NCI-H1436 (cell line): ENCODE measurements at places on chromosomes 4 and X.

GRCh38 chr4:98148856-98149255 is 5.6 kb upstream of the STPG2 start:
- peak; percentile 9 for DNase-seq

DNA sequence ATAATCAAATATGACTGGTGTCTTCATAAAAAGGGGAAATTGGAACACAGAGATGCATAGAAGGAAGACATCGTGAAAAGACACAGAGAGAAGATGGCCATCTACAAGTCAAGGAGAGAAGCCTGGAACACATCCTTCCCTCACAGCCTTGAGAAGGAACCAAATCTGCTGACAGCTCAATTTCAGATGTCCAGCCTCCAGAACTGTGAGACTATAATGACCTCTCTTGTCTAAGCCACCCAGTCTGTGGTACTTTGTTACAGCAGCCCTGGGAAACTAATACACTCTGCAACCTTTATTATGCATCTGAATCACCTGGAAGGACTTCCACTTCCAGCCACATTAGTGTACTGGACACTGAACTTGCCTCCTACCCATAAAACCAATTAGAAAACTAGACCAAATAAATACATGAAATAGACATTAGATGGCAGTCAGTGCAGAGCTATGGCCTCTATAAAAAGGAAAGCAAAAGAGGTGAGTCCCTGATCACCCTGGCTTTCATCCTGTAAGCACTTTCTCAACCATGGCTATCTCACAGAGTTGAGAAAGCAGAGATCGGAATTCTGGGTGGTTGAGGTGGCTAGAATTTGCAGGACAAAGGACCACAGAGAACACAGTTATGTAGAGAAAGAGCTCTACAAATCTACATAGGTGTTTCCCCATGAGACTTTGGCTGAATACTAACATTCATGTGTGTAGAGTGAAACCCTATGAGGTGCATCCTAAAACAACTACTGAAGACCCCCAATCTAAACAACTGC is 25.7 kb downstream of the GAB3 start:
- DNase-seq = no peak

- DNase-seq = no peak
Observed at GRCh38 chr4:107693132-107693531, 26.9 kb downstream of the PAPSS1 start.

GRCh38 chrX:65994519-65995506 is 45.1 kb downstream of the VSIG4 start:
- no peak for DNase-seq

- peak; percentile 45 for DNase-seq
Observed at GRCh38 chr4:37767546-37767945, 58.9 kb upstream of the PGM2 start.

GRCh38 chrX:95040104-95040503 is 1366.1 kb downstream of the FAM133A start:
- DNase-seq = no peak

DNA sequence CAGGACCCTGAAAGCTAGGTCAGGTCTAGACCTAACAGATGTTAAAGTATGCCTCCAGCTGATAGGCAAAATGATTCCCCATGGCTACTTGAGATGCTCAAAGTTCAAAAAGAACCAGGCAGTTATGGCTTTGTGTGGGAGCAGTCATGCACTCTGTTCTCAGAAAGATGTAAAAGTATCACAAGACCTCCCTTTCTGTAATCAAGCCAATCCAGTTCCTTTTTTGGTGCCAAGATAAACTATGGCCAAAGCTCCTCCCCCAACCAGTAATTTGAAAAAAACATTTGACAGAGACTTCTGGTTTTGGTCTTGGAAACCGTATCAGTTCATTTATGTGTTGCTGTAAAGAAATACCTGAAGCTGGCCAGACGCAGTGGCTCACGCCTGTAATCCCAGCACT is 340.9 kb downstream of the CHIC1 start:
- DNase-seq = no peak

DNA sequence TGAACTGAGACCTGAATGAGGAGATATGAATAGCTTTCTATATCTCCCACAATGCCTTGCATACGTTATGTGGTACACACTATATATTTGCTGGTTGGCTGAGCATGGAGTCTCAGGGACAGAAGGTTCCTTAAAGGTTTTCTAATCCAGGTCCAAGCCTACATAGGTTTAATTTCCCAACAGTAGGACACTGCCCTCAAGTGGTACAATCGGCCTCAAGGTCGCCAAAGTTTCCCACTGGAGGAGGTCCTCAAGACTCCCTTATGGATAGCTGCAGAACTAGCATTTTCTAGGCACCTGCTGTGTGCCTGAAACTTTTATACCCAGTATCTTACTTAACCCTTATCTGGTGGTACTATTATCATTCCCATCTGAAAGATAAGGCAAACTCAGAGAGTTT is 21.0 kb upstream of the EFNB1 start:
- DNase-seq = no peak

GRCh38 chrX:71664889-71665491 is 2.4 kb upstream of the LOC101059915 start:
- DNase-seq = no peak

- no peak for DNase-seq
Observed at GRCh38 chrX:133674726-133675470, 259.6 kb upstream of the GPC4 start.

DNA sequence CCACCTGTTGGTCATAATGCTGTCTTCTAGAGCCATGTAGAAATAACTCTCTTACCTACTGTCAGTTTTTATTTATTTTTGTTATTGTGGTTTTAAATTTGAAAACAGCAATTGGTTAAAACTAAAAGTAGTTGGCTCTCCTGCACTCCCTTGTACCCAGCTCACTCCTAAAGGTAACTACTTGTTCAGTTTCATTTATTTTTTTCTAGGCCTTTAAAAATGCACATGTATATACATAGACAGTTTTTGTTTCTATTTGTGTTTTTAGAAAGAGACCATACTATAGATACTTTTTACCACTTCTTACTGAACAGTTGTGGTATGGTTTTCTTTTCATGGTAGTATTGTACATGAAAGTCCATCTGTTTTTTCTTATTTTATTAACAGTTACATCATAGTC is 16.8 kb downstream of the SMAD1 start:
- DNase-seq = no peak

- DNase-seq = no peak
Observed at GRCh38 chr4:6847178-6847577, 62.4 kb upstream of the TBC1D14 start.

- no peak for DNase-seq
Observed at GRCh38 chr4:185247151-185247550, 37.8 kb downstream of the SNX25 start.

DNA sequence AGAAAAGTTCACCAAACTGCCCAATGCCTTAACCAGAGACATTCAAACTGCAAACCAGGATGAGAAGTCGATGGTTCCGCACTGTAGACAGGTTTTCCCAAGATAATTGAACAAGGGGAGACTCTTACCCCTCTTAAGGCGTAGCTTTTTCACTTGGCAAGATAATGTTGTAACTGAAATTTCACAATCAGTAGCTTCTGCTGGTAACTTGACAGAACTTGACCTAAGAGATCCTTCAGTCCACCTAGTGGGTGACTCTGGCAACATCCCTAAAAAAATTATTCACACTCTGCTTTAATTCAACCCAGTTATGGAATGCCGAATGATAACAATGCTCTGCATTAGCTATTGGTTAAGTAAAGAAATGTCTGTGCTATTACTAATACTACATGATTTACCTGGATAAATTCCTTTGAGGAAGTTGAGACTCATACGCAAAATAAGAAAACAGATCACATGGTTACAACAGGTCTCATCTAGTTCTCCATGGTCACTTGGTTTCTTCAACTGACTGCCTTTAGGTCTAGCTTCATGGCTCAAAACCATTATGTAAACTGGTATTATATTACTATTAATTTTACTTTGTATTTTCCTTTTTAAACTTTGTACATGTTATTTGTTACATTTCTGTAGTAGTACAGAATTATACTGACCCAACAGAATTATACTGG is 9.1 kb downstream of the ELF2 start:
- DNase-seq = no peak

DNA sequence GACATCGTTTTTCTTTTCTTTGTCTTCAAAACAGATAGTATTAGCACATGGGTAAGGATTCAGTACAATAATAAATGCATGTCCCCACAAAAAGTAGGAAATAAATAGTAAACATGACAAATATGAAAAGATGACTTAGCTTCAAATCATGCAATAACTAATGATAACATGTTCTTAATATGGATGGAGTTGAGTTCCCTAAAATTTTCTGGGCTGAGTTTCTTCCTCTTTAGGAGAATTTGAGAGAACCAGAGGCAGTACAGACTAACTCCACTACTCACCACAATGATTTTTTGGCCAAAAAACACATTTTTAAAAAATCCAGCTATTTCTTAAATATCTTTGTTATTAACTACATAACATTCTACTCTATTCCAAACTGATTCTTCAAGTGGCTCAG is 432.3 kb upstream of the HS3ST1 start:
- no peak for DNase-seq

- DNase-seq = no peak
Observed at GRCh38 chrX:446245-446644, 59.5 kb upstream of the PPP2R3B start.

GRCh38 chr4:40216622-40217366 is 20.0 kb downstream of the RHOH start:
- no peak for DNase-seq

DNA sequence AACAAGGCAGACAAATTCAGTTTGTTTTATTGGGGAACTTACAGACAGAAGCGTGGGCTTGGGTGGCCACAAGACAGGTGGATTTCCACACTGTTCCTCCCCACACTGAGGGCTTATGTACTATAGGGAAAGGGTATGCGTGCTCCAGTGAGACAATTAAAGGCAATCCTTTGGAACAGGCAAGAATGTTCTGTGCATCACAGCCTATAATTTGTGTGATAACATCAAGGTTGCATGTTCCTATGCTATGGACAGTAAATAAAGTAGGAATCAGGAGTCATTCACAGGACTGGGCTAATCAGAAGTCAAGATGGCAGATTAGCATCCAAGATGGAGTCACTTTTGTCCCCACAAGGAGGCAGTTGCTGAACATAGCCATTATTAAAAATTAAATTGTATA is 84.6 kb upstream of the TRIM2 start:
- DNase-seq = no peak

- DNase-seq = no peak
Observed at GRCh38 chr4:155552180-155552579, 114.5 kb upstream of the GUCY1A1 start.

GRCh38 chr4:95825546-95825945 is 14.3 kb upstream of the PDHA2 start:
- no peak for DNase-seq

DNA sequence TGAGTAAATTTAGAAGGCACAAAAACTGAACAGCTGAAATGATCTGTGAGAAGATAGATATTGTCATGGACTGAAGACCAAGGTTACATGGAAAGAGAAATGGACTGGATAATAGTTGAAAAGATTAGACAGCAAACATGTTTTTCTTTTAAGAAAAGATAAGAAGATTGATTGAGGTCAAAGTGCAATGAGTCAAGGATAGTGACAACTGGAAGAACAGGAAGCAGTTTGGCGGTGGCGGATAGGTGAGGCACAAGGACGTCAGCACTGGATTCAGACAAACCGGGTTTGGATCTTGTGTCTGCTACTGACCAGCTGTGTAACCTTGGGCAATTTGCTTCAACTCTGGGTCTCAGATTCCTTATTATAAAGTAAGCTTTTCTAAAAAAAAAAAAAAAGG is 2.0 kb upstream of the HPGD start:
- DNase-seq = no peak

DNA sequence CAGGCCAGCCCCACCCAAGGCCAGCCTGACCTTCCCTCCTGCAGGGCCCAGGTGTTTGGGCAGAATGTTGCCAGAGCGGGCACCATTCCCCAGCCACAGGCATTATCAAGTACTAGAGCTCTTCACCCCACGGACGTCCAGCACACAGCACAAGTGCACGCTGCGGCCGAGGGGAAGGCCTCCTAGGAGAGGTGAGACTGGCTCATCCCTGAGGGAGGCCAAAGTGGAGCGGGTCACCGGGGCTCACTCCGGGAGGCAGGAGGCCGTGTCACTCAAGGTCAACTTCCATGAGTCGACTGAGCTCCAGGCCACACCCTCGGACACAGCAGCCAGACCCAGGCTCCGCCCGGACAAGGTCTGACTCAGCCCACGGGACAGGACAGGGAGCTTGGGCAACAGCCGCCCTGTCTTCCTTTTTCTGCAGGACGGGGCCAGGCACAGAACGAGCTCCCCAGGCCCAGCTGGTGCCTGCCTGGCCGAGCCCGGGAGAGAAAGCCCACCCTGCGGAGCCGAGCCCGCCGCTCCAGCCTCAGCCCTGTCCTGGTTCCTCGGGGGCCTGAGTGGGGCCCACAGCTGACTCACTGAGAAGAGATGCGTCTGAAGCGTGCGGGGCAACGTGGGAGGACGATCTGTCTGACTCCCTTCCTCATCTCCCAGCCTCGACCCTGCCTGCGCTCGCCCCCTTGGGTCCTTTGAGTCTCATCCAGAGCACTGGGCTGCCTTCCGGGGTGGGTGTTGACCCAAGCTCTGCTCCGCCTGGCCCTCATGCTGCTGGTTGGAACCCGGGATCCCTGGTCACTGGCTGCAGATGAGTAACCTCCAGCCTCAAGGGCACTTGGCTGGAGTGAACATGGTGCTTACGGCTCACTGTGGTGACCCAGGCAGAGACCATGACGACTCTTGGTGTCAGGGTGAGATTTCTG is 1.6 kb downstream of the SLC49A3 start:
- DNase-seq = no peak

DNA sequence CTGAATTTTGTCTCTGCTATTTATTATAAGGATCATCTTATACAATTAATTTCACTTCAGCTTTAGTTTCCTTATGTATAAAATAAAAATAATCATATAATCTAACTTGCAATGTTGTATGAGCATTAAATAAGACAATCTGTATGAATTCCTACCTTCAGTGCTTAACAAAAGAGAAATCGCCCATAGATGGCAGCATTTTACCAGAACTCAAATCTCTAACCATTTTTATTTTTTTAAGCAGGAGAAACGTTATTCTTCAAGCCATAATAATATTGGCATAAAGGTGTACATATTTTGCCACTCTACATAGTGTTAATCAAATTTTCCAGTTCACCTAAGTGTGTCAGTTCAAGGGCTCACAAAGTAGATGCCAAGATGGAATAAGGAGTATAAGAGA is 78.8 kb downstream of the TMEM47 start:
- no peak for DNase-seq

GRCh38 chr4:124433044-124433443 is 279.5 kb downstream of the ANKRD50 start:
- DNase-seq = no peak

DNA sequence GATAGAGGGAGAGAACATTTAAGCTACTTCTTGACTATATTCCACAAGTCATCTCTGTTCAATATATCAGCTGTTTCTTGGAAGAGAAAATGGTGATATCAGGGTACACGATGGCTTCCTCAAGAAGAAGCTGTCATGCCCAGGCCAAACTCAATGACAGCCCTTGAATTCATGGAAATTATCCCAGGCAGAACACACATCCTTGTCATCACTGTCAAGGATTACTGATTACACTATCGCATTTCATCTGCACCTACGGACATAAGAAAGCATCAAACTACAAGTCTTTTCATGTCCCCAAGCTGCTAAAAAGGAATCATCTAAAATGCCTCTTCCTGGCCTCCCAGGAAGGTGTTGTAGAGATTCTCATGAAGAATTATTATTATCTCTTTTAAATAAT is 165.2 kb upstream of the SLC7A11 start:
- DNase-seq = no peak
